NCI-H526 (cell line): ENCODE measurements at places on chromosomes 7 and 10.
A peak's percentile ranks its signal among the peaks of the same experiment; 100 is the strongest.

GRCh38 chr10:124094419-124094785 lies 1.0 kb upstream of the CHST15 start:
- no peak for DNase-seq

DNA sequence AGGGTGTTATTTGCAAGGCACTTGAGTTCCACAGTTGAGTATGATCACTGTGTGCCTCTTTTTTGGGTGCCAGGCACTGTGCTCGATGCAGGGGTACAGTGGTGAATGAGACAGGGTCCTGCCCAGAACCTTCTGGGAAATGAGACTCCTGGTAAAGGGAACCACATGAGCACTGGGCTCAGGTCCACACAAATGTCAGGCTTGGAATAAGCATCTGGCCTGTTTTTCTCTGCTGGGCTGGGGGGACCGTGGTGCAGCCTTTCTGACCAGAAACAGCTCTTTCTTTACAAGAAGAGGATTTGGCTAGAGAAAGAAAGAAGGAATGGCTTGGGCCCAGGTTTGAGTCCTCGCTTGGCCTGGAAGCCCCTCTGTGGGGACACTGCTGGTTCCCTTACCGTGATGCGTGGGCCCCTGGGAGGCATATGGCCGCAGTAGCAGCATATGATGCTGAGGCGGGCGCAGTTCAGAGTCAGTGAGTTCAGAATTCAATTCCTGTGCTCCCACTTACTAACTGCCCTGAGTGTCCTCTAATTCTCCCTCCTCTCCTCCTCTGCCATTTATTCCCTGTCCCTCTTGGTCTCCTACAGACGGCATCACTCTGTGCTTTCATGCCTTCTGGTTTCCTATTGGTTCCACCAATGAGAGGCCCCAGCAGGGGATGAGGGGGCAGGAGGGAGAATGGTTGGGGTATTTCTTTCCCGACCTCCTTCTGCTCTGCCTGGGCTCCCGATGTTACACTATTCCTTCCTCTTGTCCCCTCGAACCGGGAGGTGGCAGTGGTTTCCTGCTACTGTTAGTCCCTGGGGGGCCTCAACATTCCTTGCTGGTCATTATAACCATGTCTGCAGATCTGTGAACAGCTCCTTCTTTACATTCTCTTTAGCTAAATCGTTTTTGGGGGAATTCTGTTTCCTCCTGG lies 9.6 kb upstream of the KCP start:
- no peak for DNase-seq

DNA sequence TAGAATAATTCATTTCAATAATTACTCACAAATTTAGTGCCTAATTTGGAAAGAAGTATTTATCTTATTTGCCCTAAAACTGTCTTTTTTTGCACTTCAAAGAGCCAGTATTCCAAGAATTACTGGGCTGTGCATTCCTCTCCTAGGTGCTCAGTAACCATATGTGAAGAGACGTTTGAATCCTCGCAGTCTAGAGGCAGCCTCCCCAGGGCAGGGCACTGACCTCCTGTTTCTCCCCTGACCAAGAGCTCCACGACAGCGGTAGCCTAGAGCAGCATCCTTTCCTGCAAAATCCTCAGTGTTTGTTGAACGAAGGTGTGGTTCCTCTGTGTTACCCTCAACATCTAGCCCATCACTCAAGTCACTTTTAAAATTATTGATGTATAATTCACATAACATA lies 113.1 kb downstream of the EEPD1 start:
- DNase-seq: no peak

DNA sequence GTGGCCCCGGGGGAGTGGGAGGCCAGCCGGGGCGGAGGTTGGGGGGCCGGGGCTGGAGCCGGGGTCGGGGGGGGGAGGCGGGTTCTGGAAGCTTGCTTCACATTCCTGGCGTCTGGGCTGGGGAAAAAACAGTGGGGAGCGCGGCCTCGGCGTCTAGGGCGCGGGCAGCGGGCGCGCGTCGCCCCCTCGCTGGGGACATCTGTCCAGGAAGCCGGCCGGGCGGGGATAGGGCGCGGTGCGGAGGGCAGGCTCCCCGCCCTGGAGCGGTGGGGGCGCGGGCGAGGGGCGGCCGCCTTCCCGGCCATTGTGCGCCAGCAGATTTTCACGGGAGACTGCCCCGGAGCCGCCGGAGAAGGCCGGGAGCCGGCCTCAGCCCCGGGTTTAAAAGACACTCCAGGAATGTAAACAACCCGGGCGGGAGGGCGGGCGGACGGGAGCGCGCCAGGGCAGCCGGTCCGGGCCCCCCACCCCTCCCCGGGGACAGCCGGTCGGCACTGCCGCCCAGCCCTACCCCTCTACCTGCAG lies 1.4 kb downstream of the ZMIZ1 start:
- DNase-seq: peak; percentile 27

DNA sequence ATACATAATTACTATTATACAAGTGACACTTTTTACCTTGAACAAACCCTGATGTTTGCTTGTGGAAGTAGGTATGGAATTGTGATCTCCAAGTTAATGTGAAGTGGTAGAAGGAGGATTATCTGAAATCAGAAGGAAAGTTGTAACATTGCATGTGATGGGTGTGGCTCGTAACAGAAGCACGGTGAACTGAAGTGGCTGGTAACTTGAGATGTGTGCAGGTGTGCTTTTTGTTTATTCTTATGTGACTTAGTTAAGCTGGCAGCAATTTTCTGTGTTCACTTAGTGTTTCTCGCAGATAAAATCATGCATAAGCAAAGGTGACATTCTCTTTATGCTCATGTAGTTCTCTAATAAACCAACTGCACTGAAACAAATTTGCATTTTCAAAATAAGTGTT lies 82.3 kb downstream of the ZEB1 start:
- DNase-seq: peak; percentile 25

- peak; percentile 25 for DNase-seq
Observed at GRCh38 chr7:98870121-98870651, 372 bp upstream of the TMEM130 start.

GRCh38 chr7:24158975-24159374 lies 125.0 kb upstream of the NPY start:
- no peak for DNase-seq

- no peak for DNase-seq
Observed at GRCh38 chr10:128116851-128117615, 9.2 kb downstream of the MKI67 start.

GRCh38 chr7:13077466-13077865 lies 390.0 kb downstream of the ARL4A start:
- no peak for DNase-seq

- DNase-seq: no peak
Observed at GRCh38 chr7:104089612-104090011, 100.2 kb upstream of the RELN start.

- no peak for DNase-seq
Observed at GRCh38 chr7:130349911-130350782, 5.5 kb downstream of the CPA5 start.

DNA sequence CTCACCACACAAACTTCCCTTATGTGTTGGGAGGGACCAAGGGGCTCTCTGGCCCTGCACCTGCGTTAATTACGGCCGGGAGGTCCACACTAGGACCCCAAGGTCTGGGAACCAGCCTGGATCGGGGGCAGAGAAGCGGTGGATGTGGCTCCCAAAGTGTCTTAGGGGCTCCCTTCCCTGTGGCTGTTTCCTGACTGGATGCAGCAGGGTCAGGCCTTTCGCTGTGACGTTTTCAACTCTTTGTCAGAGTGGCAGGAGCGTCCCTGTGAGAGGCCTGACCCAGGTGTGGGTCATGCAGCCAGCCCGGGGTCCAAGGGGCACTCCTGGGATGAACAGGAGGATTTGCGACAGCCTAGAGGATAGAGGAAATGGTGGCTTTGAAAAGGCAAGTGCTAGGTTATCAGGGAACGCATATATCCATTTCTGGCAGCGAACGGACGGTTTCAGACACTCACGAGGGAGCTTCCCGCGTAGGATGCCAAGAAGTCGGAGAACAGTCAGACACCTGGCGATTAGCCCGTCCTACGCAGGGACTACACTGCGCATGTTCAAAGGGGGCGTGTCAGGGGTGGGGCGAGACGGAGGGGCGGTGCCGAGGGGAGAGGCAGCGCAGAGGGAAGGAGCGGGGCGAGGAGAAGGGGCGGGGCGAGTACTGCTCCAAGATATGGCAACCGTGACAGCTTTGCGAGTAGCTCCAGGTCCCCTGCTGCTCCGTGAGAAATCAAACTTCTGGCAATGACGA lies 46.2 kb upstream of the ZNF716 start:
- DNase-seq: no peak

GRCh38 chr7:53657586-53657985 lies 622.2 kb downstream of the POM121L12 start:
- DNase-seq: no peak

GRCh38 chr7:74569501-74570075 lies 87.9 kb upstream of the GTF2I start:
- no peak for DNase-seq

- DNase-seq: no peak
Observed at GRCh38 chr7:128359939-128360338, 1.6 kb downstream of the PRRT4 start.

GRCh38 chr7:15932318-15932717 lies 245.8 kb upstream of the MEOX2 start:
- no peak for DNase-seq

- DNase-seq: no peak
Observed at GRCh38 chr10:52437205-52437646, 123.1 kb downstream of the DKK1 start.

DNA sequence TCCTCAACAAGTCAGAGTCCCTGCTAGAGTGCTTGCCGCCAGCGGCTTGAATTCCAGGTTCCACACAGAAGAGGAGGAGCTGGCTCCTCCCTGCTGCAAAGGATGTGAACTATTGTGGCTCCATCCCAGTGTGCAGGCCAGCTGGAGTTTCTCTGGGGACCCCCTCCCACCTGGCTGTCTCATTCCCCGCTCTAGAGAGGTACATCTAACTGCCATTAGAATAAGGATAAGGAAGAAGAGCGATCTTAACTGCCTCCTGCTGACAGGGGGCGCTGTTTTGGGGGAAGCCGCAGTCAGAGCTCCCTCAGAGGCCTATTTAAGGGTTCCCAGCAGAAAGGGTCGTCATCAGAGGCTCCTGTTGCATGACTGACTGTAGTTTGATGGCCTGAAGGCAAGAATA lies 40.8 kb upstream of the HECW1 start:
- DNase-seq: peak; percentile 2

GRCh38 chr10:47165168-47165710 lies 134.8 kb upstream of the GDF10 start:
- DNase-seq: no peak

DNA sequence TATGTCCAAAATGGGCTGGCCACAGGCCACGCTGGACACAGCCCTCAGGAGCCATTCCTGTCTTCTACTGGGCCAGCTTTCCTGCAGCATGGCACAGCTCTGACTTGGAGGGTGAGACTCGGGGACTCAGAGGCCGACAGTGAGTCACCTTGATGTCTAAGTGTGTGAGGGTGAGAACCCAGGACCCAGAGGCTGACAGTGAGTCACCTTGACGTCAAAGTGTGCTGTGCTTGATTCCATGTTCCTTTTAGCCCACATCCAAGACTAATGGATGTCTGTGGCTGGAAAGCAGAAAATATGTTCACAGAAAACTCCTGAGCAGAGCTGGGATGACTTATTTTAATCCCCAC lies 6.0 kb upstream of the FAM170B start:
- no peak for DNase-seq

DNA sequence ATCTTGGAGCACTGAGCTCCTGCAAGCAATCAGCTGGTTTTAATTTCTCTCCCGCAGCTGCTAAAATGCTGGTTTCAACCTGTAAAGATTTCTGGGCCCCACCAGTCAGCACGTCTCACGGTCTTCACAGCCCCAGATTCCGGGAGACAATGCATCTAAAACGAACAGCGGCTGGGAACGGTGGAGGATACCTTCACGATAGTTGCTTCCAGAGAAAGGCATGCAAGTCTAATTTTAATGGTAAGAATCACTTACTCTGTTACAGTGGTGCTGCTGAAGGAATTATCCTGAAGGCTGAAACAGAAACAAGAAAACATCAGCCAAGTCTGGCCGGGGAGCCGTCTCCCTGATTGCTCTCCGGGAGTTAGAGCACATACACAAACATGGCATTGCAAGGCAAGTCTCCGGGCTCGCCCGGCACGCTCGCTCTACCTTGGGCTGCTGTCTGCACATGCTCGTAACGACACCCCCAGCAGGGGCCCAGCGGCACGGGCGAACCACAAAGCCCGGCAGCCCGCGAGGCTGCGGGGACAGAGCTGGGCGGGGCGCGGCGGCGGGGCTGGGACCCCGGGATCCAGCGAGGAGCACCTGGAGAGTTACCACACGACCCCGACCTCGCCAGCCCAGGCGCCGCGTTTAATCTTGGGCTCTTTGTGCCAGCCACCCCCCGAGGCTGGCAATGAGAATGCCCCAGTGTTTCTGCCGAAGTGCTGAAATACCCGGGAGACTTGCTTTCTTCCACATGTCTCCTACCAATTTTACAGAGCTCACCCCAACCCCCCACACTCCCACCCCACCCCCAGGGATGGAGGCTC lies at the start of gene FAM13C:
Gene FAM13C, minus strand, starts transcription at position 406 of the 815 bp plus-strand sequence. Its CDS starts 89 bp downstream, at position 317.
- DNase-seq: peak; percentile 86

DNA sequence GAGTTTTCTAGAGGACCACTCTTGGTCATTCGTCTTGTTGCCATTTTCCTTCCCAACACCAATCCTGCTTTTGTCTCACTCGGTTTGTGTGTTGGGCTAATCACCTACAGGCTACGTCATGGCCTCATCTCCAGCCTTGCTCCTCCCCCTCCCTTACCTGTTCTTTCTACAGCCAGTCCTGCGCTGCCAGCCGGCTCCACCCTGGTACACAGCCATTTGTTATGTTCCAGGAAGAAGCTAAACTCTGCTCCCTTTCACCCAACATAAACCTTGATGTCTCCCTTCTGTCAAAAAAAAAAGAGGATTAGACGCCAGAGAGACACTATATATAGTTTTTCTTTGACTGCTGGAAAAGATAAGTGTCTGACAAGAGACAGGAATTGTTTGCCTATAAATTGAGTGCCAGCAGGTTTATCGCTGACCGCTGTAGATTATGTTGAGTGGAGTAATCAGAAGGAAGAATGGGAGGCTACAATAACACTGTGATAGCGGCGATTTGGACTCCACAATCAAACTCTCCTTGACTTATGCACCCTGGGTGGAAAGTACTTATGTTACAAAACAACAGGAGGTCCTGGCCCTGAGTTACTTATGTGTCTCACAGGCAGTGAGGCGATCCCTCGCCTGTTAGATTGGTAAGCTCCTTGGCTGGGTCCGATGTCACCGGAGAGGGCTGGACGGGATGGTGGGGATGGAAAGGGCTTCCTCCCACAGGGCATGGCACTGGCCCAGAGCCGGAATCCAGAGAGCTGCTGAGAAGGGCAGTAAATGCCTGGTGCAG lies 171.3 kb upstream of the BMPER start:
- no peak for DNase-seq
